ENCODE measurements at places on chromosomes 5 and 9. TPM values are rescaled to one million over a fixed set of nuclear protein-coding genes. Genes with fewer than 3 reads are reported as not detected.

DNA sequence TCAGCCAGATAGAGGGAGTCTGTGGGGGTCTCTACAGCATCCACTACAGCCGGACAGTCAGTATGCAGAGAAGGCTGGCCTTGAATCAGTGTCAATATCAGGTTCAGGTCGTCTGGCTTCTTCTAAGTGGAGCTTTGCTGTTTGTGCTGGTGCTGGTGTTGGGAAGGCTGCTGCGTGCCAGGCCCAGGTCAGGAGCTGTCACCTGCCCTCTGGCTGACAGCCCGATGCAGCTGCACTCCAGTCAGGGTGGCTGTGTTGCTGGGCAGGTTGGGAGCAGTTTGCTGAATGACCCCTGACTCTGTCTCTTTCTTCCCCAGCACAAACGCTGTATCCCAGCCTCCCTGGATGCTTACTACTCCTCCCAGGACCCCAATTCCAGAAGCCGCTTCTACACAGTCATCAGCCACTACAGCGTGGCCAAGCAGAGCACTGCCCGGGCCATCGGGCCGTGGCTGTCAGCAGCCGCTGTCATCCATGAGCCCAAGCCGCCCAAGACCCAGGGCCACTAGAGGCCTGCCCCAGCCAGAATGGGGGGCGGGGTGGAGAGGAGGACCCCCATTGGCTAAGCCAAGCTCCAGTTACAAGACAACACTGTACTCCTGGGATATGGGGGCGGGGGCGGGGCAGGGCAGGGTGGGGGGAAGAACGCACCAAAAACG lies 61.6 kb downstream of the NSG2 start:
- no peak for DNase-seq

DNA sequence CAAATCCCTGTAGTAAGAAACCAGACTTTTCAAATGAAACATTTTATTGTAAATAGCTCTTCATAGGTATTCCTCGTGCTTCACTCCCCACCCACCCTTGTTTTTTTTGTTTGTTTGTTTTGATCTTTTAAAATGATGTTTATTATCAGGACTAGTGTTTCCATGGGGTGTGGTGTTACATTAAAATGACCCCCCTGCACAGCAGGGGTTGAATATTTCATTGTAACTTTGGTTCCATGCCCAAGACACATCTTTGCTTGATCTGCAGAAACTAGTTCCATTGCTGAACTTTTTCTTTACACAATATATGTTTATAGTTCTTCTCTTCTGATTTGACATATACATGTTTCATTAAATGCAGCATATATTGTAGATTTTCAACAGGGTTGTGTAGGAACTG lies 81.3 kb upstream of the DPYSL3 start:
- DNase-seq = no peak

DNA sequence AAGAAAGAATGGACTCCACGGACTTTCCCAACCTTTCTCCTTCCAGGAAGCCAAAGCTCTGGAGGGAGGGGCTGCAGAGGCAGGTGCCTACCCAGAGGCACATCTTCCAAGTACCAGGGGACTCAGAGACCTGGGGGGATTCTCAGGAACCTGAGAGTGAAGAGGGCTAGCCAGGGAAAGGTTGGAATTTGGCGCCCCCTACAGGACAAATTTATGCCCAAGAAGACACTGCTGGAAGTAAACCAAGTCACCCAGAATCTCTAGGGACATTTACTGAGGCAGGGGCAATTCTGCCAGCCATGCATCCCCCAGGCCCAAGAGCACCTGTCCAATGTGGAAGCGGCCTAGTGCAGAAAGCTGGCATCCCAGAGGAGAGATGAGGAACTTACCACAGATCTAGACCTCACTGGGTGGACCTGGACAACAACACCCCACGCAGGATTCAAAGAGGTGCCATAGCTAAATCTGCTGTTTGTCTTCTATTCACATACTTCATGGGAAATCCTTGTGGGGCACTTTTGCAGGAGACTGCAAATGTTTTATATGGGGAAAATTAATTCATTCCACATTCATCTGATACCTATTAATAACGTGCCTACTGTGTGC lies 25.9 kb upstream of the IDNK start:
- no peak for DNase-seq

GRCh38 chr9:74120470-74120869 lies 376.7 kb upstream of the RORB start:
- DNase-seq = no peak

DNA sequence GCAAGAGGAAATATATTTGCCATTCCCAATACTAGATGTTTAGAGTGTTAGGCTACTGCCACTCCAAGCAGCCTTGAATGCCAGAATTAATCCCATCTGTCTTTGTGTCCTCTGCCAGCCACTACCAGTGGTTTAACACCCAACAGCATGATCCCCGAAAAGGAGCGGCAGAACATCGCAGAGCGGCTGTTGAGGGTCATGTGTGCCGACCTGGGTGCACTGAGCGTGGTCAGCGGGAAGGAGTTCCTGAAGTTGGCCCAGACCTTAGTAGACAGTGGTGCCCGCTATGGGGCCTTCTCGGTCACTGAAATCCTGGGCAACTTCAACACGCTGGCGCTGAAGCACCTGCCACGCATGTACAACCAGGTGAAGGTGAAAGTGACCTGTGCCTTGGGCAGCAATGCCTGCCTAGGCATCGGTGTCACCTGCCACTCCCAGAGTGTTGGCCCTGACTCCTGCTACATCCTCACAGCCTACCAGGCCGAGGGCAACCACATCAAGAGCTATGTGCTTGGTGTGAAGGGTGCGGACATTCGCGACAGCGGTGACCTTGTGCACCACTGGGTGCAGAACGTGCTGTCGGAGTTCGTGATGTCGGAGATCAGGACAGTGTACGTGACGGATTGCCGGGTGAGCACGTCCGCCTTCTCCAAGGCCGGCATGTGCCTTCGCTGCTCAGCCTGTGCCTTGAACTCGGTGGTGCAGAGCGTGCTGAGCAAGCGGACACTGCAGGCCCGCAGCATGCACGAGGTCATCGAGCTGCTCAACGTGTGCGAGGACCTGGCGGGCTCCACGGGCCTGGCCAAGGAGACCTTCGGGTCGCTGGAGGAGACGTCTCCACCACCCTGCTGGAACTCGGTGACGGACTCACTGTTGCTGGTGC lies 29.3 kb downstream of the AMBP start:
- no peak for DNase-seq

GRCh38 chr9:94014920-94015319 lies 59.8 kb upstream of the BARX1 start:
- no peak for DNase-seq

- no peak for DNase-seq
These were observed 19.3 kb downstream of the KCNIP1 start for GRCh38 chr5:170523142-170523551.

DNA sequence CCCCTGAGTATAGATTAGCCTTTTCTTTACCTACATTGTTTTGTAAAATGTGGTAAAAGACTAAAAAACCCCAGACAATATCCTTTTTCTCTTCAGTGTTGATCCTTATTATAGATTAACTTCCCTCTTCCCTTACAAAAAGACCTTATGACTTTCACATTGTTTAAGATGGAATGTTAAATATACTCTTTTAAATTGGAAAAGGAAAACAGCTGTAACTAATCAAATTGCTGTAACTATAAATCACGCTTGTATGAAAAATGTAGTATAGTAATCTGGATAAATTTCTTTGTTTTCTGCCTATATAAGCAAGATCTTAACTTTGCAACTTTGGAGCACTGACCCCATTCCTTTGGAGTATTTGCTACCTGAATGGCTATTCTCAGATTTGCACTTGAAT lies 383.1 kb downstream of the FAM170A start:
- DNase-seq = no peak

DNA sequence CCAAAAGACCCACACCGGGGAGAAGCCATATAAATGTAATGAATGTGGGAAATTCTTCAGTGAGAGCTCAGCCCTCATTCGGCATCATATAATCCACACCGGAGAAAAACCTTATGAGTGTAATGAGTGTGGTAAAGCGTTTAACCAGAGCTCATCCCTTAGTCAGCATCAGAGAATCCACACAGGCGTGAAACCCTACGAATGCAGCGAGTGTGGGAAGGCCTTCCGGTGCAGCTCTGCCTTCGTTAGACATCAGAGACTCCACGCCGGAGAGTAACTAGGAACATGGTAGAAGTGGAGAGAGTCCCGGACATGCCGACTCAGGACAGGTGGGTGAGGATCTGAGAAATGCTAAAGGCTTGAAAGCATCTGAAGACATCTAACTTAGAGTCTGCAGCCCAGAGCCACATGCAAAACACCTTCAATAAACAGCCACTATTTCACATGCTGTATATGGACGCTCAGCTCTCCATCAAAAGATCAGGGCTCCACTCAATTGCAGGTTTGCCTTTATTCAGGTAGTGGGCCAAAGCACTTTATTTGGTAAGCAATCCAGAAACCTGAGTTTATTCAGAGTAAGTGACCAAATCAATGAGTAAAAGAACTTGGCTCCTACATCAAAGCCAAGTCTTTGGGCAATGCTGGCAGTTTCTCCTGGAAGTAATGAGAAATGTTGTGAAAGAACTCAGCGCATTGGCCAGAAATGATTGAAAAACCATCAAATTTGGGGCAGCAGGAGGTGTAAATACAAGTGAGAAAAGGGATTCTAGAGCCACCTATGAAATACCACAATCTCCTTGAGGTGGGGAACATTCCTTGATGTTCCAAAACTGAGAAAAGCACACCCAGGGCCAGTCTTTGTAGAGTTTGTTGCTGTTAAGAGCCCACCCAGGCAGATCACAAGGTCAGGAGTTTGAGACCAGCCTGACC lies 6.0 kb downstream of the RPL12 start:
- DNase-seq = no peak

DNA sequence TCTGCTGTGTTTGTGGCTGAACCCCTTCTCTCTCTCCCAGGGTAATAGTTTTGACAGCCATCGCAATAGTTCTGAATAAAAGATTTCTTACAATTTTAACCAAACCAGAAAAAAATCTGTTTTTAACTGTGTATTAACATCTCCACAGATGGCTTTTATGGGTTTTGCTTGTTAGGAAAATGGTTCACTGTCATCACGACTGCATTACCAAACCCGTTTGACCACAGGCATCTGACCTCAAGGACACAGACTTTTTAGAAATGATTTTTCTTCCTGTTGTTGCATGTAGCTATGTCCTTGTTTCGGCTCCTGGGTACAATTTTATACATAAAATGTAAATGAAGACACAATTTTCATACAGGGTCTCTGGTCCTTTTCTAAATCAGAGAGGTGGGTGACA lies 316.1 kb downstream of the IRX1 start:
- DNase-seq = no peak

DNA sequence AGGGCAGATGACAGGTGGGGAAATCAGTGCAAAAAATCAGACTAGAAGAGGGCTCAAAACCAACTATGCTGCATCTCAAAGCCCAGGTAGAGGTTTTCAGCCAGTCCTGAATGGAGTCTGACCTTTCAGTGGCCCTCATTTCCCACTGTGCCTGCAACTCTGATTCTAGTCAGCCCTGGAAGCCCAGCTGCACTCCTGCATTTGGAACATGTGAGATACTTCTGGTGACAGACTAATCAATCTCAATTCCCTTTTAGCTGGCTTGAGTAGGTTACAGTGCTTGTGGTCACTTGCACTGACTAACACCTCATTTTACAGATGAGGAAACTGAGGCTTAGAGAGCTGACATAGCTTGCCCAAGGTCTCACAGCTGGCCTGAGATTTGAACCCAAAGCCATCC lies 7.9 kb upstream of the ACSL6 start:
- no peak for DNase-seq

GRCh38 chr5:6902094-6902493 lies 188.9 kb downstream of the TENT4A start:
- no peak for DNase-seq

DNA sequence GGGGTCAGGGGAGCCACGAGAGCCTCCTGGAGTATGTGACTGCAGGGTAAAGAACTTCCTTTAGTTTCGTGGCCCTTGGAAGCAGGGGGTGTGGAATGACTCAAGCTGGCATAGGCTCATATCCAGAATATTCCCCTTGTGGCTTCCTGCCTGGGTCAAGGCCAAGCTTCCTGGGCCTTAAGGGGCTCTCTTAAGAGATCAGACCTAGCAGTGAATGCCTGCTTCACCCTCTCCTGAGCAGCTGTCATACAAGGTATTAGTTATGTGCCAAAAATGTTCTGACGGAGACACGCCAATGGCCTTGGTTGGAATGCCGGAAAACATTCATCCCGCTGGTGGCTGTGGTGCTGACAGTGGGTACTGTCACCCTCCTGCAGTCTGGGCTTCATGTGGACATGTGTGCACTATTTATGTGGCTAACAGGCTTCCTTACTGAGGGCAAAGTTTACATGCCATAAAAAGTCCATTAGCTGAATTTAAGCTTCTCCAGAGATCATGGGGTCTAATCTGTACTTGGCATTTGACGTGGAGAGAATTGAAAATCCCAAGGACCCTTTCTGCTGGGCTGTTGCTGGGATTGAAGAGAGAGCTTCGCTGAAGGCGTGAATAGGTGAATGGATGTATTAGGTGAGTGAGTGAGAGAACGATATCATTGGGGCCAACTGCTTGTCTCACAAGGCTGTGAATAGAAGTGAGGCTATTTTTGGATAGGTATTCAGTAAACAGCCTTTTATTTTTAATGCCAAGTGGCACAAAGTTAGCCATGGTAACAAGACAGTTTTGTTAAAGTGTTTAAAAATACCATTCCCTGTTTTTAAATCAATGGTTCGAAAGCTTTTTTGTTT lies 156.8 kb downstream of the MACROH2A1 start:
- DNase-seq = no peak

- DNase-seq = no peak
These were observed 95.1 kb downstream of the TRIO start for GRCh38 chr5:14238272-14238671.

DNA sequence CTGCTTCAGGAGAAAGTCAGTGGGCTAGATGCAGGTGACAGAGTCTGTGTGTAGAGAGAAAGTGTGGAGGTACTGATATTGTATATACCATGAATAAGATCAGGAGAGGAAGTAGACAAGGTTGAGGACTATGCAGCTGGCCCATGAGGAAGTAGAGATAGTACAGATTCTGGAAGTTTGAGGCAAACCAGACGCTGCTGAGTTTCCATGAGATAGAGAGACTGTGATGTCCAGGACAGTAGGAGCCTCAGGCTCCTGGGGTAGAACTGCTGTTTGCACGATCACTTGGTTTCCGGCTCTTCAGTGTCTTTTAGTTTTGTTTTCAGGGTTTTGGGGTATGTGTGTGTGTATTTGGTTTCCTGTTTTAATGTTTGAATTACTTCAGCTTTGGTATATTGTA lies 13.6 kb downstream of the OTULINL start:
- no peak for DNase-seq

DNA sequence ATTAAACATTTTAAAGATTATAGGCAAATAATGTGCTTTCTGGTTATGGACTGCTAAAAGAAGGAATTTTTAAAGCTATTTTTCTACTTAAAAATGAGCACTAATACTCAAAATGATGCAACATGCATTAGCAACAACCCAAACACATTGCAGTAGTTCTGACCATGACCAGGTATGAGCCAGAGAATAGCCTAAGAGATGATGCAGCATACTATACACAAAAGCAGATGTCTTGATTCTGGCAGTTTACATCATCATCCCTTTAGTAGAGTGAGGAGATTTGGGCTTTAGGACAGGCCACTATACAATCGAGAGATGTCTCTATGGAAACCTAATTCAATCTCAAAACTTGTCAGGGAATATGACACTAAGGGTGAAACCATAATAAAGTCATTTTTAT lies 307.1 kb downstream of the PRR16 start:
- DNase-seq = no peak

The SLC6A19 gene
- not detected for total RNA-seq

The SCGB3A2 gene
- total RNA-seq = not detected
